CD4-positive, alpha-beta T cell treated with Interleukin-10 for 1 hour (primary cell): ENCODE measurements at places on chromosomes 4 and X.

DNA sequence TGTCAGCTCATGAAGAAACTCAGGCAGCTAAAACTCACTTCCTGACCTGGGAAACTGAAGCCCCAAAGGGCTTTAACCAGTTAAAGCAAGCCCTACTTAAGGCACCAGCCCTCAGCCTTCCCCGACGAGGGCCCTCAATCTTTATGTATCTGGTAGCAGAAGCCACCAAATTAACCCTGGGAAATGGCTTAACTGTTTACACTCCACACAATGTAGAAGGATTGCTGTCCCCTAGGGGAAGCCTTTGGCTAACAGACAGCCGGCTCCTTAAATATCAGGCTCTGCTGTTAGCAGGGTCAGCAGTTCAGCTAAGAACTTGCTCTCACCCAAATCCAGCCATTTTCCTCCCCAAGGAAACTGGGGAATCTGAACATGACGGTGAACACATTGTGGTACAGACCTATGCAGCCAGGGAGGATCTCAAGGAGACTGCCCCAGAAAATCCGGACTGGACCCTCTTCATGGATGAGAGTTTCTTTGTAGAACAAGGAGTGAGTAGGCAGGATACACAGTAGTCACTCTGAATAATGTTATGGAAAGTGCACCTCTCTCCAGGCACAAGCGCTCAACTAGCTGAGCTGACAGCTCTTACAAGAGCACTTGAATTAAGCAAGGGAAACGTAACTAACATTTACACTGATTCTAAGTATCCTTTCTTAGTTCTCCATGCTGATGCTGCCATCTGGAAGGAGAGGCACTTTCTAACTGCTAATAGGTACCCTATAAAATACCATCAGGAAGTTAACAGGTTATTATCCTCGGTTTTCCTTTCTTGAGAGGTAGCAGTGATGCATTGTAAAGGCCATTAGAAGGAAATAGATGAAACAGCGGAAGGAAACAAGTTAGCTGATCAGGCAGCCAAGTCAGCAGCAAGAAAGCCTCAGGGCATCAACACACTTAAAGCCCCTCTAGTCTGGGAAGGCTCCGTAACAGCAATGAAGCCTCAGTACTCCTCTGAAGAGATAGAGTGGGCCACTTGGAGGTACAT is 9.6 kb upstream of the NAF1 start:
- DNase-seq: no peak

DNA sequence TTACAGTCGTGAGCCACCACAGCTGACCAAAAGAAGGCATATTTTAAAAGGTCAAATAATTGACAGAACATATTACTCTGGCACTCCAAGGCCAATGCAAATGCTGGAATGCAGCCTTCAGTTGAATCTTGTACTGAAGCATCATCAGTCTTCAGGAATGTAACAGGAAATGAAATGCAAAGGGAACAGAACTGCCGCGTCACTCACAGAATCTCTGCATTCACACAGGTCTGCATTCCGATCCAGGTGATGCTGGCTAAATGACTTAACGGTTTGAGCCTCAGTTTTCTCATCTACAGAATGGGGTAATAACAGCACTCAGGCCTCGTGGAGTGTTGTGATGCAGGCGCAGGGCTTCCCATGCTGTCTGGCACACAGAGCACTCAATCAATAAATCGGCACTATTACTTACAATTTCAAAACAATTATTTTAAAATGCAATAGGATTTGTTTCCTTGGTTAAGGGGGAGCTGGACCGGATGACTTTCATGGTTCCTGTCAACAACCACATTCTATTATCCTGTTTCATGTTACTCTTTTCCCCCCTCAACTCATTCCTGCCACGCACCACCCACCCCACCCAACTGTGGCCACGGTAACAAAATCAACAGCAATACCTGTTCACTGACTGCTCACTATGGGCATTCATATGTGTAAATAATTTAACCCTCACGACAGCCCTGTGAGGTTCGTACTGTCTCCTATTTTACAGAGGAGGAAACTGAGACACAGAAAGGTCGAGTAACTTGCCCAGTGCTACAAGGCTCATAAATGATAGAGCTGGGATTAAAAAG is 32.4 kb downstream of the IGFBP7 start:
- DNase-seq: no peak

GRCh38 chr4:73434311-73434710 is 1.7 kb upstream of the AFP start:
- no peak for DNase-seq

- DNase-seq: no peak
These were observed 27.9 kb downstream of the ZNF275 start for GRCh38 chrX:153361781-153362397.

- DNase-seq: no peak
These were observed 13.3 kb upstream of the CENPU start for GRCh38 chr4:184747034-184747830.

DNA sequence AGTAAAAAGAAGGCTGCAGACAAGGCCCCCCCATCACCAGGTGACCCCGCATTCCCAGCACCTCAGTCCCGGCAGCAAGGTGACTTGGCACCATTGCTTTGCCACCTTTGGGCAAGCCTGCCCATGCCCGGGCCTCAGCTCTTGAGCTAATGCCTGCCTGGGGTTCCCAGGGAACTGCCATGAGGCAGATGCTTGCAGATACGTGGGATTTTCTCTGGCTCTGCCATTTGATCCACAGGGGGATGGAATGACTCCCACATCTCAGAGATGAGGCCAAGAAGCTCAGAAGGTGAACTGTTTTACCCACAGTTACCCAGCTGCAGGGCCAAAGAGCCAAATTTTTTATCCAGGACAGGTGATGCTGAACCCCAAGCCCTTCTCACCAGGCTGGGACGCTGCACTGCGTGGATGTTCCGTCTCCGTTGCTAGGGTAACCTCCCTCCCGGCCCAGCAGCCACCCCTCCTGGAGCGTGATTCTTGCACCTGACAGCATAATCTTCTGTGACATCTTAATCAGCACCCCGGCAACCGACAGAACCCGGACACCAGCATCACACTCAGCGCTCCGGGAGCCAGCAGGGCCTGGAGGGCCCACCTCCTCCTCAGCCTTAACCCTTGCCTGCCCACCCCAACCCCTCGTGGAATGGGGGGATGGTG is 15.7 kb upstream of the MSX1 start:
- no peak for DNase-seq

- DNase-seq: no peak
These were observed 135.4 kb downstream of the SMIM20 start for GRCh38 chr4:26049447-26049846.

GRCh38 chr4:47031011-47031678 is at the start of gene GABRB1:
Gene GABRB1, plus strand, starts transcription at chr4:47031567.
- DNase-seq: peak; percentile 14

DNA sequence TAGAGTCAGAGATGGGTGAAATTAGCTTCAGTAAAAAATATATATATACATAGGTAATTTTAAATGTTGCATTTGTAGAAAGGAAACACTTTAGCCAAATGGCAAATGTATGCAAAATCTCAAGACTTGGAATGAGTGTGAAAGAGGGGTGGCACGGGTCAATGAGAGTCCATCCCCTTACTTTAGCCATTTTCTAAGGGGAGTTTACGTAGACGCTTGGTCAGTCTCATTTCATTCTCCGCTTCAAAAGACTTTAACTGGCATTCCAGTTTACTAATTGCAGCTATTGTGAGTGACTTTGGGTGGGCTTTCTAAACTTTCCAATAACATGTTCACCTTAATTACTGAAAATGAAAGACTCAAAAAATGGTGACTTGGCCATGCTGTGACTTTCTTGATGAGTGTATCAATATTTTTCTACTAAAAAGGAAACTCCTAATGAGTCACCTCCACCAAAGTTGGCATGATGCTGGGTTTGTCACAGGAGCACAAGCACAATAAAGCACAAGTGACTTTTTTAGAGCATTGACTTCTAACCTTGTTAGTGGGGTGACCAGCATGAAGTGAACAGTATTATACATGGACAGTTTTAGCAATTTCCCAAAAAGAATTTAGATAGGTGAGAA is 356.0 kb upstream of the RASGEF1B start:
- DNase-seq: no peak

- DNase-seq: no peak
These were observed 285.3 kb upstream of the RASGEF1B start for GRCh38 chr4:81756973-81757372.

- DNase-seq: no peak
These were observed 4.5 kb upstream of the DCAF12L1 start for GRCh38 chrX:126557151-126557550.

GRCh38 chr4:172657081-172657480 is 511.5 kb upstream of the GALNT7 start:
- DNase-seq: no peak

DNA sequence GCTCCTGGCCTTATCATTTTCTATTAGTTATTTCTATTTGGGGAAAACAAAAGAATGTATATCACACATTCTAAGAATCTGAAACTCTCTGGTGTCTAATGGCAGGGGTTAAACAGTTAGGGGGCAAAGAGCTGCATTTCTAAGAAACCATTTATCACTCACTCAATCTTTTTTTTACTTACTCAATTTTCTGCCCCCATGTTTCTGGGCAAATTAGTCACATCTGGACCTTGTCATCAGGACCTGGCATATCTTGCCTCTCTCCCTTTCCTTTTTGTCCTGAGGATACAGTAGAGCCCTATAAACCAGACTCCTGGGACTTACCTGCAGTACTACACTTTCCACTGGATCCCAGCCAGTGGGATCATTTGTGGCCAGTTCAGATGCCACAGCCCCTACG is 89.1 kb downstream of the ANXA3 start:
- DNase-seq: no peak

DNA sequence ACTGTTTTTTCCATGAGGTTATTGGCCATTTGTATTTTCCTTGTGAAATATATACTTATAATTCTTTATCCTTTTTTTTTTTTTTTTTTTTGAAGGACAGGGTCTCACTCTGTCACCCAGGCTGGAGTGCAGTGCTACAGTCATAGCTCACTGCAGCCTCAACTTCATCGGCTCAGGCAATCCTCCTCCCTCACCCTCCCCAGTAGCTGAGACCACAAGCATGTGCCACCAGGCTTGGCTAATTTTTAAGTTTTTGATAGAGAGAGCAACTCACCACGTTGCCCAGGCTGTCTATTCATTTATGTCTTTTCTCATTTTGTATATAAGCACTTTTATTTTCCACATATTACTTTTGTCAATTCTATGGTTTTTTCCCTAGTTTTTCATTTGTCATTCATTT is 16.8 kb downstream of the RBPJ start:
- DNase-seq: no peak

GRCh38 chrX:69320116-69320515 is 154.9 kb upstream of the PJA1 start:
- no peak for DNase-seq

DNA sequence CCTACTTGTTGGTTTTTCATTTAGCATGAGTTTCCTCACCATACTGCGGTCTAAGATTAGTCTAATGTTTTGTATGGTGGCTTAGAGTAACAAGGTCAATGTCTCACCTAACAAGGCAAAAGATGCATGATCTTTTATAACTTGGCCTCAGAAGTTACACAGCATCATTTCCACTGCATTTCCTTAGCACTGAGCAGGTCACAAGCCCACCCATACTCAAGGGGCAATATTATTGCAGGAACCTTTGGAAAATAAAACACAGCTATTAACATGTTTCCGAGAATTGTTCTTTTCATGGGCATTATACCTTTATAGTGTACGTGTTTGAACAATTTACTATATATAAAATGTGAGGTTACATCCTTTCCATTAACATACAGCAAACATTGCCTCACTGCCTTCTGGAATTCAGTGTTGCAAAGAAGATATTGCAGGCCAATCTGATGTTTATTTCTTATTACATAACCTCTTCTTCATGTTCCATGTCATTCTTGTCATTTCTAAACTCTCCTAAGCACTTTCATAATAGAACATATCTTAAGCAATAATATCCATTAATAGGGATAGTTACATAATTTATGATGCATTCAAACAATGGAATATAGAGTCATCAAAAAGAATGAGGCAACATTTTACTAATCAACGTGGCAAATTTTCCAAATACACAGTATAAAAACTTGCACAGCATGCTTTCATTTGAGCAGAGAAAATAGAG is 153.8 kb downstream of the AREG start:
- no peak for DNase-seq

DNA sequence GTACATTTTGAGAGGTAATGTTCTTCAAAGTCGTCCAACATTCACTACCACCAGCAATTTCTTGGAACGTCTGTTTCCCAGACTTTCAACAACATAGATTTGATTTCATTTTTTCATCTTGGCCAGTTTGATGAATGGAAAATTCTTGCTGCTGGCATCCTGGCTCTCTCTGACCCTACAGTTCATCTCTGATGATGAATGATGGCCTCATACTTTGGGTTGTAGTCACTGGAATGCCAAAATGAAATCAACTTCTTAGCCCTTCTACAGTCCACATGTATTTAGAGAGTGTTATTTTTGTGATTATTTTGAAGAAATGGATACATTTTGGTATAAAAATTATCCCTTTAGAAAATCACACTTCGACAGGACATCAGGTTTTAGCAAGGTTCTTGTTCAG is 8.8 kb downstream of the CHST7 start:
- DNase-seq: no peak

- DNase-seq: peak; percentile 82
These were observed 9.3 kb upstream of the SAT1 start for GRCh38 chrX:23773601-23774175.

DNA sequence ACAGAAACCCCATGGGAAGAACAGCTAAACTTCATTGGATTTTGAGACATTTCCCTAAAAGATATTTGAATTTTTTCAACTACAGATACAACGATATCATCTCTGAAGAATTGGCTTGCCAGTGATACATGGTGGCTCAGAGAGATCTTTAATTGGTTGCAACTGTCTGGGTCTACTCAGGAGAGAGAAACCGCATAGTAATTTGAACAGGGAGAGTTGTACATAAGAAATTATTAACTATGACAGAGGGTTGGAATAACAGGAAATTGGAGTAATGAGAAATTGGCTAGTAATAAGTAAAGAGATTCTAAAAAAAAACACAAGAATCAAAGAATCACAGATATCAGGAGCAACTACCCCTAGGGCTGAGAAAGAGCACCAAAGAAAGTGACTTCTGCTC is 118.4 kb downstream of the KLHL13 start:
- no peak for DNase-seq

DNA sequence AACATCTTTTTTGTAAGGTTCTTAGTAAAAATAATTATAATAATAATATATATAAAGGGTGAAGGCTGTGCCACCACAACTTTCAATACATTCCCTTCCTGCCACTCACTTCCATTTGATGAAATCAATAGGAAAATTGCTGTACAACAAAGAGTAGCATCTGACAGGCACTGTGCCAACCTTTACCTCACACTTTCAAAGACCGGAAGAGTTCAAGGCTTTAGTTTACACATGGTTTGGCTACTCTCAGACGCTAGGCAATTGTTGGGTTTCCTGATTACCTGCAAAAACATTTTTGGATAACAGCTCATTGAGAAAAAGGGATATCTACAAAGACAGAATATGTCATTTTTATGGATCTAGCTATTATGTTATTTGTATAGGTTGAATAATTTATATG is 5.5 kb upstream of the ING2 start:
- no peak for DNase-seq

DNA sequence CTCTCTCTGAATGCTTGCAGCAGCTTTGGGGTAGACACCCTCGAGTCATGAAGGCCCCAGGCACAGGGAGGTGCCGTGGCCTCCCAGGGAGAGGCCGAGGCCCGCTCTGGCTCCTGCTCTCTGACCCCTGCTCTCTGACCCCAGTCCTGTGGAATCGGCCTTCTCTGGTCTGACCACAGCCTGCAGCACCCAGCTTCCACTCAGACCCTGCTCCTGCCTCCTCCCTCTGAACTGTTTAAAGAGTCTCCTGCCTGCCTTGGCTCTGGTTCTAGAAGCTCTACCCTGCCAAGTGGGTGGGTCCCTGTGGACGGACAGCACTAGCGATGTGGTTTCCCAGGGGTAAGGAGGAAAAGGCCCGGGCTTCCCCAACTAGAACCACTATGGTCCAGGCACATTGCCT is 78.2 kb upstream of the TMEM150C start:
- DNase-seq: no peak

- no peak for DNase-seq
These were observed 23.3 kb upstream of the GPR50 start for GRCh38 chrX:151153086-151153485.
